ENCODE measurements at places on chromosomes 1 and 21.

DNA sequence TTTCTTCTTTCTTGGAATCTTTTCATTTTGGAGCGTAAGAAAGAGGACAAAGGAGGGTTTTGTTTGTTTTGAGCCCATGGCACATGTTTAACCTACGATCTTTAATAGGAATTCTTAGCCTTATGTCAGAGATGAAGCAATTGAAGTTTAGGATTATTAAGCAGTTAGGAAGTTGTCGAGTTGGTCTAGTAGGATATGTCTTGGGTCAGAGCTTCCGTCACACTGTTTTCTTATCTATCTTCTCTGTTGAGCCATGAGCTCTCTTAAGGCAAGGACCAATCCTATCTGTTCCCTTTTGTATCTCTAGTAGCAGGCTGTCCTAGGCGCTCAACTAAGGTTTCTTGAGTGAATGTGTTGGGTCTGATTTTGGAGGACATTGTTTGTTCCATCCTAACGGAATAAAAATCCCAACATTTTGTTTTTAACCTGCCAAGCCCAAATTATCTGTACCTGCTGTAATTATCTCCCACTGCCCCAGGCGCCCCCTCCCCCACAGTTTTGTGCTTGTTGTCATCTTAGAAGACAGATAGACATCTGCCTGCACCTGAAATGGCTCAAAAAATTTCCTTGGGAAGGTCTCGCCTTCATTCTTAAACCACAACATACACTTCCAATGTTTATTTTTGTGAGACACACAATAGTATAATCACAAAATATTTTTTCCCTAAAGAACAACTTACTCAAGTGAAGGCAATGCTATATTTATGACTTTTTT, 95.3 kb upstream of the GADD45A start:
- DNase-seq, result no peak

- no peak for DNase-seq
These were observed 23.4 kb upstream of the HSD3B1 start for GRCh38 chr1:119483441-119484200.

GRCh38 chr1:1274299-1274930, 761 bp upstream of the UBE2J2 start:
- no peak for DNase-seq

GRCh38 chr1:111736548-111737215, 2.5 kb downstream of the INKA2 start:
- DNase-seq, result no peak

GRCh38 chr1:96361271-96361856, 360.2 kb upstream of the PTBP2 start:
- DNase-seq, result no peak

- no peak for DNase-seq
These were observed 477 bp downstream of the SNAP47 start for GRCh38 chr1:227735539-227736285.

- DNase-seq, result peak; percentile 63
These were observed 91.3 kb downstream of the ZSCAN20 start for GRCh38 chr1:33563699-33564098.

DNA sequence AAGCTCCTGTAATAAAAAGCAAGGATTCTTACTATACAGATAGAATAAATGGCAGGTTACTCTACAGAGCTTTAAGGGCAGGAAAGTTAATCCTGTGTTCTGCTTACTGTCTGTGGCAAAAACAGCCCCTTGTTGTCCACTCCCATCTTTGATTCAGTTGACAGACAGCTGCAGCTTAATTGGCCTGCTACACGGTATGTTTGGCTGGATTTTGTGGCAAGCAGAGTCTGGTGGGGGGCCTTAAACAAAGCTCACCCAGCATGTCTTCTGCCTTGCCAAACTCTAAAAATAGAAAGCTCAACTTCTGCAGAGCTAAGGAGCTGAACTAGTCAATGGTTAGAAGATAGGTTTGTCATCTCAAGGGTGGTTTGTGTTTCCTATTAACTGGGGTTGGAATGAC, 407.2 kb downstream of the HLX start:
- DNase-seq, result no peak

DNA sequence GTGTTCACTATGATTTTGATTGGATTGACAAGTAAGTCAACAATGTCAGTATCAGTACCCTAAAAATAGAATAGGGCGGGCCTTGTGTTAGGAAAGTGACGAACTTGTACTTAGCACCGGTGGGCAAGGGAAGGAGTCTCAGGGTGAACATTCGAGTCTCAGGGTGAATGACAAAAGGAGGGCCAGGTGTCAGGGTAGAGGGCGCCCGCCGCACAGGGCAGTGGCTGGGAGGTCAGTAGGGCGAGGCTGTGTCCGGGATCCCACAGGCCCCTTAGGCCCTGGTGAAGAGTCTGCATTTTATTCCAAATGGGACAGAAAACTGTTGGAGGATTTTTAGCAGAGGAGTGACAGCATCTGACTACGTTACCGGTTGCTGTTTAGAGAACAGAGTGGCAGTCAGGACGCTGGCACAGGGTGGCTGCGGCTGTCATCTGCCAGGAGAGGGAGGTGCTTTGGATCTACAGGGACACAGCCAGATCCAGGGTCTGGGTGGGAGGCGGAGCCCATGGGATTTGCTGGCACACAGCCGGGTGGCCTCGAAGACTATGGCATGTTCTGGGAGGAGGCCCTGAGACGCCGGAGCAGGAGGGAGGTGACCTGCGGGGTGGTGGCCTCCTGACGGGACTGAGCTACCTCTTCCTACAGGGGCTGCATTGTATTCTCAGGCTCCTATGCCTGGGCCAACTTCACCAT, 11.0 kb downstream of the AGTRAP start:
- no peak for DNase-seq

- no peak for DNase-seq
These were observed 31.3 kb upstream of the RNF186 start for GRCh38 chr1:19846338-19846737.

GRCh38 chr1:4587721-4588120, 66.7 kb upstream of the AJAP1 start:
- DNase-seq, result peak; percentile 22

DNA sequence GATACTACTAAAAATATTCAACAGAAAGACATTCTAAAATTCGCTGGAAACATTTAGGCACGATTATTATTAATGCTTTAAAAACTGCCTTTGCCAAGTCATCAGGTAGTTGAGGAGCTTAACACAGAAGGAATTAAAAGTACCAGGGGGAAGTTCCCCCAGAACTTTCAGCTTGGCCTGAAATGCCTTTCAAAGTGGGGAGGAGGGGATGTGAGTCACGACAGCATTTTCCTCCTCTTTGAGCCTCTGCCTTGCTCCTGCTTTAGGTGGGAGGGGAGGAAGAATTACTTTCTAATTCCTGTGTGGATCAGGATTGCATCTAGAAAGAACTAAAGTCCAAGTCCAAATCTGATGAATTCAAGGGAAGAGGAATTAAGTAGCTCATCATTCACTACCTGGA, 183.7 kb downstream of the CLIC6 start:
- DNase-seq, result no peak

DNA sequence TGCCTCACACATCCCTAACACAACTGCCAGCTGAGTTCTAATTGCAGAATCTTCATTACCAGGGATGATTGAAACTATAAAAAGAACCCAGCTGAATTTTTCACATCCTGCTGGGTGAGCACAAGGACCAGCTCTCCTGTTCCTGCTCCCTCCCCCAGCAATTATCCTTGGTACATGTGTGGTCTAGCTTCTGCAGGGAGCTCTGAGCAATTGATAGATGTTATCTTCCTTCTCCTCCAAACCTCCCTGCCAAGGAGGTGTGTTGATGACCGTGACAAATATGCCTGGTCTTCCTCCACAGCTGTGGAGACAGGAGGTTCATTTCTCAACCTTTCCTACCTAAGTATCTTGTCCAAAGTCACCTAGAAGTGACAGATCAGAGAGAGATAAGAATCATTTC, 65.3 kb upstream of the MAN1A2 start:
- no peak for DNase-seq

DNA sequence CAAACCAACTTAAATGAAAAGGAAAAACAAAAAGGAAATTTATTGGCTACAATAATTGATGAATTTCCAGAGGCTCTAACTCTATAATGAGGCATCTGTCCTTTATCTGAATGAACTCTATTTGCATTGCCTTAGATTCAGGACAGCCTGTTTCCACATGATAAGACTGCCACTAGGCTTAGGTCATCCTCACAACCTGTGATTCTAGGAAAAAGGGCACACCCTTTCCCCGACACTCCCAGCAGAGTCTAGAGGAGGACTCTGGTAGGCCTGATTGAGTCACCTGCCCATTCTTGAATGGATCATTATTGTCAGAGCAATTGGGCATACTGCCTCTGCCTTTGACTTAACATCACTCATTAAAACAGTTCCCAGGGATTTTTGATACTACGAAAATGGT, 262.8 kb downstream of the TPR start:
- DNase-seq, result no peak

DNA sequence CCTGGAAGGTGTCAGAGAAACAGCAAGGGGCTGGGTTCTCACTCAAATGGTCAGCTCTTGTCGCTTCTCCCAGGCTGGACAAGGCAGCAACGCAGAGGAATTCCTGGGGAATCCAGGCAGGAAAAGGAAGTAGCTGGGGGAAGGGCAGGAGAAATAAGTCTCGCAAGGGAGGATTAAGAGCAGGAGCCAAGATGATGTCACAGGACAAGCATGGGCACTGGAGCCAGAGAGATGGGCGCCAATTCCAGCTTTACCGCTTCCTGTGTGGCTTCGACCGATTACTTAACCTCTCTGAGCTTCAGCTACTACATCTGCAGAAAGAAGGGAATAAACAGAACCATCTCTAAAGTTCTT, 70.5 kb downstream of the SSBP3 start:
- no peak for DNase-seq

DNA sequence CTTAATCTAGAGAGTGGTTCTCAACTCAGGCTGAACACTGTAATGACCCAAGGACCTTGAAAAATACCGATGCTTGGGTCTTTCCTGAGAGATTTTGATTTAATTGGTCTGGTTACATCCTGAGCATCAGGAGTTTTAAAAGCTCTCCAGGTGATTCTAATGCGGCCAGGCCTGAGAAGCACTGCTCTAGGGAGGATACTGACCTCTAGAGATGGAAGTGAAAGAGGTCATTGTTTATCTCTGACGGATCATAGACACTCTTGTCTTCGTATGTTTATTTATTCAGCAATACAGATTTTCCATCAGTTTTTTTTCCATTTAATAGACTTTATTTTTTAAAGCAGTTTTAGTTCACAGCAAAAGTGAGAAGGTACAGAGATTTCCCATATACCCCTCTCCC, 54.5 kb upstream of the IGSF5 start:
- no peak for DNase-seq

DNA sequence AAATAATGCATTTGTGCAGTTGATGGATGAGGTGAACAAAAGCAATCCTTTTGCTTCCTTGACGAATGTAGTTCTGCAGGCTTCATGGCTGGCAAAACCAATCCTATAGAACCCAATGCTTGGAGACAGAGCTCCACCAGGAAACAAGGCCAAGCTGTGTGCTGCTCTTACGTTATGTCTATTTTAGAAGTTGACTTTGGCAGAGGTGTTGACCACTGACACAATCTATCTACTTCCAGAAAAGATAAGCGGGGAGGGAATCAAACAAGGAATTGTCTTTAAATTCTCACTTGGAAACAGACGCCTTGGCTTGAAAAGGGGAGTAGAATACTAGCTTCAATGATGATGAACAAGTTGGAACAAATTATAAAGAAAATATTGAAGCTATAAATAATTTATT, 211.2 kb downstream of the SETD4 start:
- no peak for DNase-seq

DNA sequence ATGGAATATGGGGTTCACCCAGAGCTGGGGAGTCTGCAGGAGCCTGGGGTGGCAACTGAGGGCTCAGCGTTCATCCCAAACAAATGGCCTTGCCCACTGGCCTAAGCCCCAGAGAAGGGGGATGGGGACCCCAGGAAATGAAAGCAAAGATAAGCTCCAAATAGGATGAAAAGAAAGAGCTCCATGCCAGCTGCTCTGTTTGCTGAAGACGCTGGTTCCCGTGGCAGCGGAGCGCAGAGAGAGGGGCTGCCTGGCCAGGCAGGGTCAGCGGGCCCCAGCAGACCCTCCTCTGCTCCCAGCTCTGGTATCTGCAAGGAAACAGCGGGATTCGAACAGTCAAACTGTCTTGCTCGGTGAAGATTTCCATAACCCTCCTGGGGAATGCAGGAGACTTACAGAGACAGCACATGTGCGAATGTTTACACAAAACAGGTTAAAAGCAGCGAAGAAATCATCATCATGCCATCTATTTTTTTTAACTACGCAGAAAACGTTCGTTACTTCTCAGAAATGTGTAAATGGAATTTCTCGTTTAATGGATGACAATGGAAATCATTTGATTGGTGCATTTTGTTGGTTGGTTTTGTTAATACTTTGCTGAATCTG, 94.4 kb downstream of the PDE9A start:
- DNase-seq, result no peak

DNA sequence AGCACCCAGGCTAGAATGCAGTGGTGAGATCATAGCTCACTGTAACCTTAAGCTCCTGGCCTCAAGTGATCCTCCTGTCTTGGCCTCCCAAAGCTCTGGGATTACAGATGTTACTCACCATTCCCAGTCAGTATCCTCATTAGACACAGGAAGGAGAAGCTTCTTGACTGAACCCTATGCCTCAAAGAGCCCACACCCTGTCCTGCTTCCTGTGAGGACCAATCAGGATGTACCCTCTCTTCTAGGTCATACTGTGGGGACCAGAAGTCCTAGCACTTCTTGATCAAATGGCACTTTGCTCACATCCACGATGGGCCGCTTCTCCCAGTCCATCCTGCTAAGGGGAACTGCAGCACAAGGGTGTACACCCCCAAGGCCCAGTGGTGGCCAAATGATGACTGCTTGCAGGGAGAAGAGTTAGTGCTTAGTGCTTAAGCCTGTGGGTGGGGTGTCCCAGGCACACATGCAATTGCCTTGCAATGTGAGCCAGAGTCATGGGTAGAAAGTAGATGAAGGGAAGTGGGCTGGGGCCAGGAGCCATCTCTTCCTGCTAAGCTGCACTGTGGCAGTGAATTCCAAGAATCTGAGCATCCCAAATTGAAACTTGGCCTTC, 9.8 kb downstream of the CD34 start:
- no peak for DNase-seq

- DNase-seq, result no peak
These were observed 7.5 kb upstream of the DESI2 start for GRCh38 chr1:244645414-244645813.

- no peak for DNase-seq
These were observed 33.0 kb downstream of the URB1 start for GRCh38 chr21:32359719-32360260.

- peak; percentile 81 for DNase-seq
These were observed at the start of gene PCP4 for GRCh38 chr21:39867198-39867650. Gene PCP4, plus strand, starts transcription at chr21:39867438. Its CDS starts 64 bp downstream, at chr21:39867502.

GRCh38 chr1:150005606-150006005, 4.9 kb downstream of the OTUD7B start:
- no peak for DNase-seq

GRCh38 chr1:182726912-182727311, 42.5 kb upstream of the RGS8 start:
- DNase-seq, result no peak

DNA sequence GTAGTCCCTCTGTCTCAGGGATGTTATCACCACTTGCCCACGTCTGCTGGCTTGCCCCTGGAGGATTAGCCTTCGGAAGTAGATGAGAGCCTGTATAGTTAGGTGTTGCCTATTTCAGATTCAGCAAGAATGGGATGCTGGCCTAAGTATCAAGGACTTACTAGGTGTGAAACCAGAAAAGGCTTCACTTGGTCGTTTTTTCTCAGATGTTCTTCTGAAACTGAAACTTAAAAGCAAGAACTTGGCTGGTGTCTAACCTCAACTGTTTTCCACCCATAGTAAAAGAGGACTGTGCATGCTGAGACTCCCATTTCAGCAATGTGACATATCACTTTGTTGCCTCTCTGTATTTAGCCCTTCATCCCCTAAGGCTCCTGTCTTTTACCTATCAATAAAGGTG, 67.0 kb upstream of the LRRC53 start:
- DNase-seq, result no peak

- no peak for DNase-seq
These were observed 87.4 kb downstream of the GLUL start for GRCh38 chr1:182304218-182304617.
